ENCODE measurements at places on chromosomes 4 and X.

GRCh38 chr4:42396752-42397634 is at the start of gene SHISA3:
Gene SHISA3 (plus strand): TSS chr4:42397488. CDS start chr4:42398057, 569 bp downstream.
- no peak within 1 kb of the TSS for H3K4me3 ChIP-seq
- no peaks in the 10 kb centered on the region for H3K4me1 ChIP-seq
- peaks cover 8% of the 10 kb centered on the region for H3K27me3 ChIP-seq
- DNase-seq, result no peak

- peak overlapping the region; percentile 92 for H3K4me3 ChIP-seq
- peak overlapping the region; percentile 78 for H3K27ac ChIP-seq
- DNase-seq, result no peak
- H3K36me3 ChIP-seq, result peaks cover 4% of the 10 kb centered on the region
- no peaks in the 10 kb centered on the region for H3K27me3 ChIP-seq
Measured at GRCh38 chrX:19990151-19990555, 708 bp downstream of the BCLAF3 start.

GRCh38 chrX:15143050-15143824 is 126.6 kb downstream of the ASB9 start:
- H3K27me3 ChIP-seq, result no peaks in the 10 kb centered on the region
- no peaks in the 10 kb centered on the region for H3K36me3 ChIP-seq
- no peak overlapping the region for H3K4me3 ChIP-seq
- H3K27ac ChIP-seq, result no peak overlapping the region
- DNase-seq, result no peak

DNA sequence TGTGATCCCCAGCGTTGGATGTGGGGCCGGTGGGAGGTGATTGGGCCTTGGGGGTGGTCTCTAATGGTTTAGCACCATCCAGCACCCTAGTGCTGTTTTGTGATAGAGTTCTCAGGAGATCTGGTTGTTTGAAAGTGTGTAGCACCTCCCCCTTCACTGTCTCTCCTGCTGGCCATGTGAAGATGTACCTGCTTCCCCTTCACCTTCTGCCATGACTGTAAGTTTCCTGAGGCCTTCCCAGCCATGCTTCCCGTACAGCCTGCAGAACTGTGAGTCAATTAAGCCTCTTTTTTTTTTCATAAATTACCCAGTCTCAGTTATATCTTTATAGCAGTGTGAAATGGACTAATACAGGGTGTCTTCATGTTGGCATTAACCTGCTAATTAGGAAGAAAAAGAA is 19.3 kb upstream of the TBC1D14 start:
- H3K27ac ChIP-seq, result no peak overlapping the region
- DNase-seq, result no peak
- peaks cover 6% of the 10 kb centered on the region for H3K36me3 ChIP-seq
- no peak overlapping the region for H3K4me3 ChIP-seq
- peaks cover 3% of the 10 kb centered on the region for H3K27me3 ChIP-seq

GRCh38 chrX:38968344-38969216 is 167.3 kb downstream of the MID1IP1 start:
- no peaks in the 10 kb centered on the region for H3K36me3 ChIP-seq
- peaks cover 11% of the 10 kb centered on the region for H3K4me1 ChIP-seq
- H3K27me3 ChIP-seq, result peaks cover 2% of the 10 kb centered on the region
- H3K27ac ChIP-seq, result peak overlapping the region; percentile 9
- H3K4me3 ChIP-seq, result no peak overlapping the region

DNA sequence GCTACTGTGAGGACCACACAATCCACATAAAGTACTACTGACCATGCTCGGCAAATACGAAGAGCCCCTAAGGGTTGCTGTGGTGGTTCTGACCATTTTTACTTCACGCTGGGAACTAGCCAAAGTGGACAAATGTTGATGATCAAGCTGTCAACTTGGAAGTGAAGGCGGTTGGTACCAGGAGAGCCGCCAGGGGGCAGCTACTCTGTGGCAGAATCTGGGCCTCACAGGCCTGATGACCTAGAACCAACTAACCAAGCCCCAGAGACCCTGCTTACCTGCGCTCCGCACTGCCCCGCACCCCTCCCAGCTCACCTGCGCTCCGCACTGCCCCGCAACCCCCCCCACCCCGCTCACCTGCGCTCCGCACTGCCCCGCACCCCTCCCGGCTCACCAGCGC is 5.6 kb downstream of the GAK start:
- peaks cover 44% of the 10 kb centered on the region for H3K4me1 ChIP-seq
- no peak for DNase-seq
- peaks cover 10% of the 10 kb centered on the region for H3K36me3 ChIP-seq
- H3K4me3 ChIP-seq, result no peak overlapping the region
- no peaks in the 10 kb centered on the region for H3K27me3 ChIP-seq

DNA sequence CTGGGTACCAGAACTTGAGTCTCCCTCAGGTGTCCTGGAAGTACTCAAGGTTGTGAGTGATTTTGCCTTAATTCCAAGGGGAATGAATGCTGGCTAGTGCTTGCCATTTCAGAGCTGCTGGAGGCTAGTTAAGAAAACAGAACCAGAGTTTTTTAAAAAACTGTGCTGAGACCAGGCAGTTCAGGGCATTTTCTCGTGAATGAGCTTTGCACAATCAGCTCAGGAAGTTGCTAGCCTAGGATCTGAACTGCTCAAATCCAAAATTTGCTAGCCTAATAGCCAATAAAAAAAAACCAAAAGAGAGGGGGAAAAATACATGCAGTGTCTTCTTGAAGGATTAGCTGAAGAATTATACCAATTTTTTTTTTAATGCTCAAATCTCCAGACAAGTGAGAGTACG is 292.7 kb downstream of the FBXW7 start:
- no peak overlapping the region for H3K4me3 ChIP-seq
- no peak for DNase-seq
- H3K27ac ChIP-seq, result no peak overlapping the region
- no peaks in the 10 kb centered on the region for H3K36me3 ChIP-seq

DNA sequence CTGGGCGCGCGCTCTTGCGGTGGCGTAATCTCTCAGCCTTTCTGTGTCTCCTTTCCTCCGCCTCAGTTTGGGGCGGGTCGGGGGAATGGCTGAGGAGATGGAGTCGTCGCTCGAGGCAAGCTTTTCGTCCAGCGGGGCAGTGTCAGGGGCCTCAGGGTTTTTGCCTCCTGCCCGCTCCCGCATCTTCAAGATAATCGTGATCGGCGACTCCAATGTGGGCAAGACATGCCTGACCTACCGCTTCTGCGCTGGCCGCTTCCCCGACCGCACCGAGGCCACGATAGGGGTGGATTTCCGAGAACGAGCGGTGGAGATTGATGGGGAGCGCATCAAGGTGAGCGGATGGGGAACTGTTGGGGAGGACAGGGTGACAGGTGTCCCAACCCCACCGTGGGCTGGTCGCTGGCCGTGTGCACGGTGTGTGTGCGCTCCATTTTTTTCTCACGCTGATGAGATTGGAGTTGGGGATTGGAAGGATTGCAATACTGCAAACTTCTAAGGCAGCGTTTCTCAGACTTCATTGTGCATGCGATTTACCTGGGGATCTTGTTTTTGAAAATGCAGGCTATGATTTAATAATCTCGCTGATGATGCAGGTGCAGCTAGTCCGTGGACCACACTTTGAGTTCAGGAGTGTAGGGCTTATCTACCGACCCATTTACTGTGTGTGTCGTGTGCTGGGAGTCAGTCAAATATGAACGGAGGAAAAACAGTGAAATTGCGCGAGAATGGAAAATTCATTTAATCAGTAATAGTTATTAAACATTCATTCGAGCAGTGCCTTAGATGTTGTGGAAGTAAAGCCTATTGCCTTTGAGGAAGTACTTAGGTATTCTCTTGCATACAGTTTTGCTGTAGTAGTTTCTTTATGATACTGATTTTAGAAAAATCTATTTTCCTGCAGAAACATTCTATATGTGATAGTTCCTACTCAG is at the start of gene RAB33B:
Gene RAB33B (plus strand): TSS at position 11 of the 935 bp plus-strand sequence. CDS start 75 bp downstream, at position 86.
- H3K4me3 ChIP-seq, result peak within 1 kb of the TSS; percentile 98
- no peak for DNase-seq
- peaks cover 2% of the 10 kb centered on the region for H3K27me3 ChIP-seq
- peaks cover 63% of the 10 kb centered on the region for H3K4me1 ChIP-seq
- no peaks in the 10 kb centered on the region for H3K36me3 ChIP-seq

GRCh38 chr4:6232836-6233785 is 32.8 kb upstream of the JAKMIP1 start:
- DNase-seq, result no peak
- 0 out of 2 replicates have a peak, but pooled peaks cover 4% of the 10 kb centered on the region for H3K27me3 ChIP-seq
- H3K4me1 ChIP-seq, result no peaks in the 10 kb centered on the region
- H3K36me3 ChIP-seq, result no peaks in the 10 kb centered on the region
- H3K27ac ChIP-seq, result no peak overlapping the region
- no peak overlapping the region for H3K4me3 ChIP-seq

GRCh38 chrX:124338733-124339514 is 6.5 kb downstream of the TEX13D start:
- H3K36me3 ChIP-seq, result no peaks in the 10 kb centered on the region
- no peak overlapping the region for H3K27ac ChIP-seq
- H3K4me1 ChIP-seq, result no peaks in the 10 kb centered on the region
- no peak overlapping the region for H3K4me3 ChIP-seq
- DNase-seq, result no peak
